ENCODE measurements at places on chromosomes 7 and 10. TPM values are rescaled to one million over a fixed set of nuclear protein-coding genes. Genes with fewer than 3 reads are reported as not detected.

TMEM213 gene
- total RNA-seq, result not detected

HIF1AN gene
- 53.4 TPM for total RNA-seq

ARHGEF5 gene
- total RNA-seq, result 0.80 TPM

WASHC2A gene
- total RNA-seq, result 45.4 TPM
